ENCODE measurements at places on chromosomes 11 and 22.

- no peak for DNase-seq
Observed at GRCh38 chr11:64455456-64456261, 96.7 kb downstream of the RPS6KA4 start.

- DNase-seq: no peak
Observed at GRCh38 chr11:126398296-126398695, 42.8 kb downstream of the ST3GAL4 start.

DNA sequence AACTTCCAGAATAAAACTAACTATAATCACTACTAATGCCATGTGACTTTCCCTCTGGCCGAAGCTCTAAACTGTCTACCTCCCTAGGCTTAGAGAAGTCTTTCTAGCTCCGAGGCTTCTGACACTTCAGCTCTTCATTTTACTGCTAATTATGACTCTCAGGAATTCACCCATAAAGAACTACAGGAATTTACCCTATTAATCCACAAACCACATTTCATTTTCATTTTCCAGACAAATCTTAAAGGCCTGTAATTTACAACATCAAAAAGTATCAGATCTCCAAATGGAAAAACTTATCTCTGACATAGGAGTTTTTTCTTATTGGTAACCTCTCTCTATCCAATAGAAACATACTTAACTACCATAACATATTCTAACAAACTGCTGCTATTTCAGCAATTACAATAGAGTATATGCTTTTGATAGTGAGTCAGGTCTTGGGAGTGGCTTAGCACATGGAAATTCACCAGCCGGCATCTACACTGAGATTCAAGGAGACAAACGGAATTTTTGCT lies 33.4 kb downstream of the MRTFA start:
- no peak for DNase-seq

DNA sequence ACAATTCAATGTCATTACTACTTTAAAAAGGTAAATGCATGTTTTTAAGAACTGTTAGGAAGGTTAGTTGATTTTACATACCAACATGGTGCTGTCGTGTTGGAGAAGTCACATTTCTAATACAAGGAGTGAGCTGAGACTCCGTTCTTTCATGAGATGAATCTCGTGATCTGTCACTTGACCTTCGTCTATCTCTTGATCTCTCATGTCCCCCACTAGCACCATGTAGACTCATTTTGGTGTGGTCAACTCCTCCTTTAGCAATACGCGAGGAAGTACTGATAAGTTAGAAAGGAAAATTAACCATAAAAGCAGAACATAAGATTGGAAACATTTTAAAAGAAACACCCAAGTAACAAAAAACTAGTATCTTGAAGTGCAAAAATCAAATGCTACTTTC lies 41.5 kb downstream of the BTBD10 start:
- no peak for DNase-seq

DNA sequence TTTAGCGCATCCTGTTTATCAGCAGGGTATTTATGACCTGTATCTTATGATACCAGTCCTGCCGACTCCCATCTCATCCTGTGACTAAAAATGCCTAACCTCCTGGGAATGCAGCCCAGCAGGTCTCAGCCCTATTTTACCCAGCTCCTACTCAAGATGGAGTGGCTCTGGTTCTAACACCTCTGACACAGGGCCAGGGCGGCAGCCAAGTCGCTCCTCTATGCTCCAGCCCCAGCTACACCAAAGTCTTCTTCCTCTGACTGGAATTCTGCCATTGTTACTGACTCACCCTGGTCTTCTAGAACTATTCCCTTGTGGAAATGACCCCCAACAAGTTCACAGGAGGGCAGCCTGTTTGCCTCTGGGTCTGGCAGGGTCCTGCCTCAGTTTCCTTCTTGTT lies 7.9 kb upstream of the C1QTNF6 start:
- DNase-seq: no peak

DNA sequence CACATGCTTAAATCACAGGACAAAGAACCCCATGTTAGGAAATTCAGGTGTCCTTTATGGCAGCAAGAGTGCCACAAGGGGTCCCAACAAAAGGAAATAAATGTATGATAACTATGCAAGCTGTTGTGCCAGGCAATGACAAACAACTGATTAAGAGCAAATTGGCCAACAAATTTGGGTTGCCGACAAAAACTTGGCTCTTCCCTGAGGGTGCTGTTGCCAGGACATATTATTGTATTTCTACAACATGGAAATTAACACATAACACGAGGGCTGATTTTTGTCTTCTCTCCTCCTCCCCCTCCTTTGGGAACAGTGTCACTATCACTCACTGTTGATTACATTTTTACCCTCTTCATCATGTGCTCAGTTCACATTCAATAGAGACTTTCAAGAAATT lies 56.0 kb downstream of the LRRC4C start:
- no peak for DNase-seq

All from activated CD4-positive, alpha-beta T cell treated with anti-CD3 and anti-CD28 coated beads for 1 hour (primary cell).